Epithelial cell of umbilical artery (primary cell): ENCODE measurements at places on chromosomes 5 and 9. TPM values are rescaled to one million over a fixed set of nuclear protein-coding genes. Genes with fewer than 3 reads are reported as not detected.

The OMD gene
- total RNA-seq: not detected in 2 replicates

The PDCD1LG2 gene
- total RNA-seq: 12.0 and 20.8 TPM in 2 replicates

The IL13 gene
- total RNA-seq: not detected in 2 replicates

The LCP2 gene
- total RNA-seq: 3.6 and 4.7 TPM in 2 replicates

The PNPLA7 gene
- total RNA-seq: under 0.01 and 0.15 TPM in 2 replicates

The SLC36A2 gene
- total RNA-seq: not detected in 2 replicates

The PCDHA6 gene
- under 0.01 and 0.15 TPM in 2 replicates for total RNA-seq

The SERINC5 gene
- total RNA-seq: 6.5 TPM in 2 replicates

The BARX1 gene
- total RNA-seq: not detected in 2 replicates

The PCDHB14 gene
- total RNA-seq: 0.61 and 0.65 TPM in 2 replicates

The SLC6A7 gene
- not detected in 2 replicates for total RNA-seq

The SOHLH1 gene
- not detected in 2 replicates for total RNA-seq

The IFNA2 gene
- total RNA-seq: not detected in 2 replicates

The TNFSF15 gene
- total RNA-seq: 7.3 and 11.7 TPM in 2 replicates

The GDNF gene
- not detected in 2 replicates for total RNA-seq

The IFT74 gene
- 9.4 and 14.6 TPM in 2 replicates for total RNA-seq

The FREM1 gene
- total RNA-seq: under 0.01 TPM in 2 replicates

The PRDM9 gene
- not detected in 2 replicates for total RNA-seq

The HAPLN1 gene
- under 0.01 and 4.7 TPM in 2 replicates for total RNA-seq

The FAM170A gene
- total RNA-seq: not detected in 2 replicates

The RNF224 gene
- total RNA-seq: not detected in 2 replicates

The PCDHGA2 gene
- 0.46 and 0.65 TPM in 2 replicates for total RNA-seq

The FASTKD3 gene
- 19.2 and 19.9 TPM in 2 replicates for total RNA-seq

The CDH9 gene
- total RNA-seq: not detected in 2 replicates

The CATSPER3 gene
- total RNA-seq: not detected in 2 replicates

The ADAMTS19 gene
- not detected in 2 replicates for total RNA-seq

The ABCA2 gene
- total RNA-seq: 4.0 and 8.4 TPM in 2 replicates

The RGS7BP gene
- 0.32 and 1.1 TPM in 2 replicates for total RNA-seq

The ARSI gene
- under 0.01 and 0.30 TPM in 2 replicates for total RNA-seq

The LURAP1L gene
- 3.9 and 11.6 TPM in 2 replicates for total RNA-seq

The PITX1 gene
- total RNA-seq: 0.15 and 0.32 TPM in 2 replicates

The DAB2IP gene
- total RNA-seq: 11.6 and 24.4 TPM in 2 replicates
